ENCODE measurements at places on chromosomes 3 and 15. TPM values are rescaled to one million over a fixed set of nuclear protein-coding genes. Genes with fewer than 3 reads are reported as not detected.

GRCh38 chr3:154131830-154132229 lies 10.6 kb downstream of the ARHGEF26 start:
- no peak for DNase-seq

Gene INKA1
- 0.37 TPM for total RNA-seq

DNA sequence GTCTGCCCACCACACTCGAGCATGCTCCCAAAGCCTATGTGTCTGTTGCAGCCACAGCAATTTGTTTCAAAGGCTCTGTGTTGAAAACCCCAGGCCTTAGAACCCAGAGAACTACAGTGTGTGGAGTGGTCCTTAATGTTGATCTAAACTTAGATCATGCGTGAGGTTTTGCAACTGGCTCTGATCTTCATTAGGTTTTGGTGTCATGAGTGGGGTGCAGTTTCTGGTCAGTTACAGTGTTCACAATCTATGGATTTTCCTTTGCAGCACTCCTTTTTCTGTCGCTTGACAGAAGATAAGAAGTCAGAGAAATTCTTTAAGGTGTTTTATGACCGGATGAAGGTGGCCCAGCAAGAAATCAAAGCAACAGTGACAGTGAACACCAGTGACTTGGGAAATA lies 213.0 kb upstream of the BHLHE40 start:
- DNase-seq = no peak

- peak; percentile 65 for DNase-seq
Measured at GRCh38 chr3:100254168-100254777, 6.5 kb upstream of the TBC1D23 start.

- DNase-seq = no peak
Measured at GRCh38 chr3:171757361-171758034, 52.8 kb downstream of the PLD1 start.

Gene HTD2
- 6.9 TPM for total RNA-seq

DNA sequence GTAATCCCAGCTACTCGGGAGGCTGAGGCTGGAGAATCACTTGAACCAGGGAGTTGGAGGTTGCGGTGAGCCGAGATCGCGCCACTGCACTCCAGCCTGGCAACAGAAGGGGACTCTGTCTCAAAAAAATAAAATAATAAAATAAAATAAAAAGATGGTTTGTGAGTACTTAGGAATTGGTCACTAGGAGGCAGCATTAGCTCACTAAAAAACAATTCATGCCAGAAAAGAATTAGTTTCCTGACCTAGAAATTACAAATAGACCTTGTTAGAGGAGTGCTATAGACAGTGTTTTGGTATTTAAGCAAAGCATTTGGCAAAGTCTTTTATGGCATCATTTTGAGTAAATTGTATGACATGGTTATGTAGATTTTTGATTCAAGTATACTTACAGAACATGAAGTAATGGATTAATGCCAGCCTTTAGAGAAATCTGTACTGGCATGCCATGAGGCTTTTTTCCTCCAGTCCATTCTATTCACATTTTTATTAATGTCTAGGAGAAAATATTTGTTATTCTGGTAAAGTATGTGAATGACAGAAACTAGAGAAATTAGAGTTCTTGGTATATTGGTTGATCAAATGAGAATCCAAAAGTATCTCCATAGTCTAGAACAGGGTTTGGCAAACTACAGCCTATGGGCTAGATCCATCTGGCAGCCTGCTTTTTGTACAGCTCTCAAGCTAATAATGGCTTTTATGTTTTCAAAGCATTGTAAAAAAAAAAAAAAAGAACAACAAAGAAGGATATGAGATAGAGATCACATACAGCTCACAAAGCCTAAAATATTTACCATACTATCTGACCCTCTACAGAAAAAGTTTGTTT lies 81.6 kb downstream of the LRRC49 start:
- no peak for DNase-seq

Gene TFDP2
- total RNA-seq = 25.0 TPM

Gene CCR3
- not detected for total RNA-seq

DNA sequence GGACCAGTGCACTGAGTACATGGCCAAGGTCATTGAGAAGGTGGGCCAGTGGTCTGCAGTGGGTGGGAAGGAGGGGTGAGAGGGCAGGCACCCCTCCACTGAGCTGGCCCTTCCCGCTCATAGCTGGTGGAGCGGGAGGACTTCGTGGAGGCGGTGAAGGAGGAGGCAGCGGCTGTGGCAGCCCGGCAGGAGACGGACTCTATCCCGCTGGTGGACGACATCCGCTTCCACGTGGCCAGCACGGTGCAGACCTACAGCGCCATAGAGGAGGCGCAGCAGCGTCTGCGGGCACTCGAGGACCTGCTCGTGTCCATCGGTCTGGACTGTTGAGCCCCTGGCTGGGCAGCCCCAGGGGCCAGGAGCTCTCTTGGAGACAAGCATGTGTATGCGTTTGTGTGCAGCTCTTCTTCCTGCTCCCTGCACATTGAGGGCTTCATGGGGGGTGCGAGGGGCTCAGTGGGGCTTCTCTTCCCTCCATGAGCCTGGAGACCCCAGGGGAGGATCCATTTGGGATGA lies 7.5 kb downstream of the ABTB1 start:
- DNase-seq = no peak

DNA sequence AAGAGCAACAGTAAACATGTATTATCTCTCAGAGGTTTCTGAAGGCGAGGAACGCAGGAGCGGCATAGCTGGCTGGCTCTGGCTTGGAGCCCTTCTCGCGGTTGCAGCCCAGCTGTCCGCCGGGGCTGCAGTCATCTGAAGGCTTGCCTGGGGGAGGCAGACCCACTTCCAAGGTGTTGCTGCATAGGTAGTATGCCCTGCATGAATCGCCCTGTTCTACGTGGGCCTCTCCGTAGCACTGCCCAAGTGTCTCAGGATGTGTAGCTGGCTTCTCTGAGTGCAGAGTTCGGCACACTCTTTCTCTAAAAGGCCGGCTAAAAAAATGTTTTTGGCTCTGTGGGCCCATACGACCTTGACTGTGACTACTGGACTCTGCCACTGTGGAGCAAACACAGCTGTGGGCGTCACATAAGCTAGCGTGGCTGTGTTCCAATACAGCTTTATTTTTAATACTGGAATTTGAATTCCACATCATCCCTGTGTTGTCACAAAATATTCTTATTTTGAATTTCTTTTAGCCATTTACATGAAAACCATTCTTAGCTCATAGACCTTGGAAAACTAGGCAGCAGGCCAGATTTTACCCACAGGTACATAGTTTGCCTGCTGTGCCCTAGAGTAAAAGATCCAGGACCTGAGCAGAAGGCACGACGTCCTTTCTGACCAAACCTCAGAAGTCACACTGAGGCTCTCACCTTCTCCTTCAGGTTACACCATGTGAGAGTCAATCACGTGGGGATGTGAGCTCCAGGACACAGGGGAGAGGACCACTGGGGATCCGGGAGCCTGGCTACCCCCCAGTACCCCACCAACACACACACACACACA lies 55.9 kb downstream of the PGPEP1L start:
- DNase-seq = no peak

Gene BLM
- total RNA-seq = 70.4 TPM

- DNase-seq = no peak
Measured at GRCh38 chr3:169827712-169828111, 15.0 kb upstream of the LRRC34 start.

DNA sequence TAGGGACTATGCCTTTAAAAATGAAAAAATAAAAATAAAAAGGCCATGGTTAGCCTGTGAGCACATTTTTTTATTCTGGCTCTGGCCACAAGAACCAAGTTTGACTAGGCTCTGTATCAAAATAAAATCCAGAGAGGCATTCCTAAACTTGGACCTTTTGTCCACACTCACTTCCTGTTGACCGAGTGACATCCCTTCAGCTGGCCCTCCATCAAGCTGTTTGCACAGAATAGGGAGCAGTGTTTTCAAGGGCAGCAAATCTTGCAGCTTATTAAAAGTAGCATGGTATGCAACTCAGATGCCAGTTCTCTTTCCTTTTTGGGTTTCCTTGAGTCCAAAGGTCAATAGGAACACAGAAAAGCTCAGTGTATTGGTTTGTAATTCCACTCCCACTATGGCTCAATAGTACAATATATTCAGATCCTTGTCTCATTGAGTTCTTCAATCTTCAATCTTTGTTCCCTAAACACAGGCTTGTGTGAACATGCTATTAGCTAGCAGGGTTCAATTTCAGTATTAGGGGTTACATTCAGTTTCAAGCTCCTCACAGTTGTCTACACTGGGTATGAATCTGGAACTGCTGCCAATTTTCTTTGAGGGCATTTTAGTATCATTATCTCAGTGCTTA lies 244.5 kb downstream of the RBMS3 start:
- DNase-seq = no peak

GRCh38 chr3:180325958-180326357 lies 276.0 kb upstream of the TTC14 start:
- no peak for DNase-seq

Gene SLC35G2
- 0.31 TPM for total RNA-seq

- DNase-seq = no peak
Measured at GRCh38 chr3:197522881-197523441, 32.8 kb downstream of the BDH1 start.

DNA sequence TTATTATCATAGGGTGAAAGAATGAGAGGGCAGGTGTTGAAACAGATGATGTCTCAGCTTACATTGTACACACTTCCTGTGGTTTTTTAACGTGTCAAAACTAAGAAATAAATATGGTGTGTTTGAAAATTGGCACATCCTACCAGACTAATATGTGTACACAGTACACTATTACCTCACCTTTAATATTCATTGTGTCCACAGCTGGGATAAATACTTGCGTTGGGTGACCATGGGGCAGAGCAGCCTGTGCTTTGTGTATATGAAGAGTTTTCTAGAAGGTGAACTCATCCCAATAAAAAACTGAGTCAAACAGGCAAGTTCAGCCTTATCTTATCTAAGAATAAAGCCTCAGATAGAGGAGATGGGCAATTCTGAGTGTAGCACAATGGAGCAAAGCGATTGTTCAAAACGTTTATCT lies 17.3 kb downstream of the SUCNR1 start:
- no peak for DNase-seq

DNA sequence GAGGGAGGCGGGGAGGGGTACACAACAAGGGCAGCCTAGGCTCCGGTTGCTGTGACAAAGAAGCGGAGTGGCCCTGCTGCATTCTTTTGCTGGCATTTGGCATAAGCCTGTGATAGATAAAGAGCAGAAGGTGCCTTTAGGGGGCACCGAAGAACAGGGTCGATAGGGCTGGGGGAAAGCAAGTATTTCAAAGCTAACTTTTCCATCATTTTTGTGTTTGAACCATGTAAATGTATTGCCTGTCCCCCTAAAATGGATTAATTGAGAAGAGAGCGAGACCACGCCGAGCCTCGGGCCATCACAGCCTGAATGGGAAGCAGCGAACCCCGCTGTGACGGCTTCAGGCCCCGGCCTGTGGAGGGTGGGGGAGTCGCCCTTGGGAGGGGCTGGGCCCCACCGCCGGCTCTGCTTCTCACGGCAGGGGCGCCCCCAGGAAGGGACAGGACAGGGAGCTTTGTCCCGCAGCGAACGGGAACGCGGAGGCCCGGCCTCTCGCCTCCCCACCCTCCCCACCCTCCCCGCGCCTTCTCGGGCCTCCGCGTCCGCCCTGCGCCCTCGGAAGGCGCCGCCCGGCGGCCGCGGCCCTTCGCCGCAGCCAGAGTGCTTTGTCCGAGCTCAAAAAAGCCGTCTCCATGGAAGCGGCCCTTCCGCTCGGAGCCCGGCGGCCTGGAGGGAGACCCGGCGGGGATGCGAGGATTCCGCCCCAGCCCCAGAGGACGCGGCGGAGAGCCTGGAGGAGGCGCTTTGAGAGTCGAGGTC lies 32.4 kb upstream of the ALDH1L1 start:
- DNase-seq = no peak

DNA sequence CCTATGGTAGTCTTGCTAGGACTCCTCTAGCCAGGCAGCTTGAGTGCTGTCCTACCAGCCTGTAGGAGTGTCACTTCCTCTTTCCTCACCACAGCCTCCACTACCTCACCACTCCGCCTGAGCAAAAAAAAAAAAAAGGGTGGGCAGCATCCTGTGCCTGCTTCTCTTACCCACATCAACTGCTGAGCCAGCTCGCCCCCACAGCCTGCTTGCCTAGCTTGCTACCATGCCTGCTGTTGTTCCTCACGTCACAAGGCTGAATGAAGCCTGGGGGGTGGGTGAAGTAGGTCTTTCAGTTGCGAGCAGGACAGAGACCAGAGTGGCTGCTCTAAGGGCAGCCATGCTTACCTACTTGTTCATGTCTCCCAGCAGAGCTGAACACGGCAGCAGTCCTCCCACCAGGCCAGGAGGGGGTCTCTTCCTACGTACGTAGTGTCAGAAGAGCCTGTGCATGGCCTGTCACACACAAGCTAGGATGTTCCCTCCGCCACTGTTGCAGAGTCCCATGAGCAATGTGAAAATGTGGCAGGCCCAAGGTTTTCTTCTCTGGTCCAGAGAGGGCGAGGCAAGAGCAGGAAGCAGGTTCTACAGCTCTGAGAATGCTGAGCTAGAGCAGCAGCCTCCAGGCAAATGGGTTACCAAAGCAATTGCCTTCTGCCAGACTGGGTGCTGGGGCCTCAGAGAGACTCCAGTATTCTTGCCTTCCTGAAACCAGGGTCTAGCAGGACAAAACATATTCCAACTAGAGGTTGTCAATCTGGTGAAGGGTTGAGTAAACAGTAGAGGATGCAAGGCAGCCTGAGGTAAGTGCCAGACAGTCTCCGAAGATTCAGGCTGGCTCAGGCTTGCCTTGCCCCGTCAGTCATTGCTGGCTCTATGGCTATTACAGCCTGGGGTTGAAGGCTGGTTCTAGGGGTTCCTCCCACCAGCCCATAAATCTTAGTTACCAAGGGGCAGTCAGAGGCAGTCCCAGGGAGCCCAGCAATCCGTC lies 8.1 kb downstream of the PPM1M start:
- DNase-seq = peak; percentile 89

GRCh38 chr3:124876401-124876878 lies 10.7 kb downstream of the ITGB5 start:
- no peak for DNase-seq

Gene CSPG4
- not detected for total RNA-seq

DNA sequence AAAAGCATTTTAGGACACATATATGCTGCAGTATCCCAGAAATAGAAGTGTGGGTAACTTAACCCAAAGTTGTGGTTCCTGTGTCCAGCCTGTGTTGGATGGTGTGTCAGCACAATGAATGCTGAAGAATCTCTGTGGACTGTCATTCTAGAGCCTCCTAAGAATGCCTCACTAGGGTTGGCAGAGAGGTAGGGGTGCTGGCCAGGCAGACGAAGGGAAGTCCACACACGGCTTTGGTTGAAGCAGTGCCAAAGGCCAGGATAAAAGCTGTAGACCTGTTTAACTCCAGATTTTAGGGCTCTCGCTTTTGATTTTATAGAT lies 43.7 kb upstream of the TIPARP start:
- DNase-seq = no peak

- DNase-seq = no peak
Measured at GRCh38 chr3:124207873-124208485, 216.1 kb upstream of the ROPN1 start.

DNA sequence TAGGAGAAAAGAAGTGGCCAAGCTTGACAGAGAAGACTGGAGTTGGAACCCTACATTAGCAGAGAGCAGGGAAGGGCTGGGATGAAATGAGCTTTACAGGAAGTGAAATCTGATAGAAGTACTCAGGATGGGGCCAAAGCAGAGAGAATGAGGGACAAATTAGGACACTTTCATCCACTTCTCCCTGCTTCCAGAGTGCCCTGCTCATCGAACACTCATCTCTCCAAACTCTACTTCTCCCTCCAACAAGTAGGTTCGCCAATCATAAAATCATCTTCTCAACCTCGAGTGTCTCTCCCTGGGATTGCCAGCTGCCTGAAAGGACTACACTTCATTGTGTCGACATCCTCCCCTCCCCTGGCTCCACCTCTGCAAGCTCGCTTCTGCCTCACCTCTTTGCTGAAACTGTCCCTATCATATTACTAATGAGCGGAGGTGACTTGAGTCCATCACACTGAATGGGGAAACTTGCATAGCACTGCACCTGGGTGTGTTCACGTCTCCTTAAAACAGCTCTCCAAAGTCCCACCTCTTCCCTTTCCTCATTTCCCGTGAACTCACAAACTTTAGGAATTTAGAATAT lies 365.8 kb downstream of the FOXP1 start:
- DNase-seq = no peak

All from activated naive CD4-positive, alpha-beta T cell treated with anti-CD3 and anti-CD28 coated beads for 36 hours (primary cell).